Stimulated activated CD4-positive, alpha-beta T cell treated with anti-CD3 and anti-CD28 coated beads, Interleukin-2, amount 100 ng/mL, for 48 hours (primary cell): ENCODE measurements at places on chromosomes 1 and 21.

DNA sequence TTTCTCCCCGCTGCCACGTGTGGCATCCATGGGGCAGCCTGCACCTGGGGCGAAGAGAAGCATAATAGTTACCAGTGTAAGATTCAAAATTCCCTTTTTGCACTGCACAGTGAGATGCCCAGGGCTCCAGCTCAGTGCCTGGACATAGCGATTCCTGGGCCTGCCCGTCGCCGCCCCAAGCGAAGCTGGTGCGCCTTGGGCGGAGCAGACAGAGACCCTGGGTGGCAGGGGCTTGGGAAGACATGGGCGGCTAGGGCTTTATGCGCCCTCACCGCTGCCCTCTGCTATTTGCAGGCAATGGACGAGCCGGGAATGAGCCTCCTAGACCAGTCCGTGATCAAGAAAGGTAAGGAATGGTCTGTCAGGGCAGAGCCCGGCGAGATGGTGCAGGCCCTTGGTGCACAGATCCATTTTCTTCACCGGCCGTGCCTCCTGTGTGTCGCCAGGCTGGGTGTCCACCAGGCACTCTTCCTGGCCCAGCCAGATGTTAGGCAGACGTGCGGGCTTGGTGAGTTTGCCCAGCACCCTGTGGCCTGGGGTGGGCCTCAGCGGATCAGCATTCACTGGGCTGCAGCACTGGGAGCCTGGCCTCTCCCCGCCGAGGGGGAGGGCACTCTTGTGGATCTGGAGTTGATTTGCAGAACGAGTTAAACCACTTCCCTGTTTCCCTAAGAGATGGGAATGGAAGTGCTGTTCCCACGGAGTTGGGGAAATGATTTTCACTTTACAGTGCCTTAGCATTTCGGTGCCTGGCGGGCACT lies 1.7 kb downstream of the TFAP2E start:
- DNase-seq, result no peak

DNA sequence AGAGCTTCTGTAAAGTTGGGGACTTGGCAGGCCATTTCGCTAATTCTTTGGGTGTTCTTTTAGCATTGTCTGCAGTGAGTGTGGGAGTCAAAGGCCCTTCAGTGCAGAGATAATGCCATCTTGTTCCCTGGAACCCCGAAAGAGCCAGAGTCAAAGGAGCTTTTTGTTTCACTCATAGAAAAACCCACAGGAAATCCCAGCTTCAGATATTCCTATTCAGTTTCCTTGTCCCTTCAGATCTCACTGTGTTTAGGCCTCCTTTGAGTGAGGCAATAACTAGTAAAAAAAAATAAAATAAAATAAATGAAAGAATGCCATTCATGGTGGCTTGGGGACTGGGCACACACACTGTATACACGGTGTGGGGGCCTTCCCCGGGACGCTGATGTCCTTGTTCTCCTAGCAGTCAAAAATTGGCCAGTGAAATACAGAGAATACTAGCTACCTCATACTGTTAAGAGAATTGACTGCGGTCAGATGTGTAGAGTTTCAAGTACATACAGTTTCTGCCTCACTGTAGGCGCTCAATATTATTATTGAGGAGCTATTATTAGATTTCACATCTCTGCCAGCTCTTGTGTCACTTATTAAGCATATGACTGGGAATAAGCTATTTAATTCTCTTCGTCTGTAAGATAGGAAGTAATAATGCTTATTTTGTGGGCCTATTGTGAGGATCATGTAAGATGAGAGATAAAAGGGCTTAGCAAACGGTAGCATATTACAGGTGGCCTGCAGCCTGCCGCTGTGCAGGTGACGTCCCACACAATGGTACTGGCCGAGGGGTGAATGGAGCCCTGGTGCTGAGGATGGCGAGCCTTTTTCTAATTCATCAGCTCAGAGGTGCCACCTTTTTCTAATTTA lies 16.7 kb downstream of the DISC1 start:
- DNase-seq, result no peak

GRCh38 chr1:24385160-24385940 lies 28.2 kb downstream of the STPG1 start:
- no peak for DNase-seq

DNA sequence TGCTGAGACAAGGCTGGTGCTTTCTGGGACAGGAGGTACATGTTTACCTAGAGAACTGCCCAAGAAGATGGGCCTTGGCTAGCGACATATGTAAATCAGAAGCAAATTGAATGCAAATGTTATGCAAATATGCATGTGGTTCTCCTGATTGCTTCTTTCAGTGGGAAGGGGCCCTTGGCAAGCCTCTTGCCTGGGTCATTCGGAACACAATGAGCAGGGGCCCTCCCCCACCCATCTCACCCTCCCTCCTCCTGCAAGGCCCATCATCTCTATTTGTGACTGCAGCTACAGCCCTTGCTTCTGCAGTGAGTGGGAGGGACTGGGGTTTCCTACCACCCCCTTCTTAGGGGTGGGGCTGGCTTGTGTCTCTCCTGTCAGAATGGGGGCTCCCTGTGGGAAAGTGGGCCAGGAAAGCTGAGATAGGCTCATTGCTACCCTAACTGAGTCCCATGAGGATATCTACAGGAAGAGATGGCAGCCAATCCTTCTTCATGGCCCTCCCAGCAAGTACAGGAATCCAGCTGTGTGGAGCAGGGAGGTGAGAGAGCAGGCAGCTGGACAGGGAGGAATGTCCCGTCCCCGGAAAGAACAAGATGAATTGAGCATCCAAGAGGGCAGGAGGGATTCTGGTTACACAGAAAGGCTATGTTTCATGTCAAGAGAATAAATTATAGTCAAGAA lies 31.0 kb downstream of the FOXD2 start:
- DNase-seq, result no peak

GRCh38 chr1:151146072-151146411 lies 389 bp downstream of the SEMA6C start:
- DNase-seq, result no peak

DNA sequence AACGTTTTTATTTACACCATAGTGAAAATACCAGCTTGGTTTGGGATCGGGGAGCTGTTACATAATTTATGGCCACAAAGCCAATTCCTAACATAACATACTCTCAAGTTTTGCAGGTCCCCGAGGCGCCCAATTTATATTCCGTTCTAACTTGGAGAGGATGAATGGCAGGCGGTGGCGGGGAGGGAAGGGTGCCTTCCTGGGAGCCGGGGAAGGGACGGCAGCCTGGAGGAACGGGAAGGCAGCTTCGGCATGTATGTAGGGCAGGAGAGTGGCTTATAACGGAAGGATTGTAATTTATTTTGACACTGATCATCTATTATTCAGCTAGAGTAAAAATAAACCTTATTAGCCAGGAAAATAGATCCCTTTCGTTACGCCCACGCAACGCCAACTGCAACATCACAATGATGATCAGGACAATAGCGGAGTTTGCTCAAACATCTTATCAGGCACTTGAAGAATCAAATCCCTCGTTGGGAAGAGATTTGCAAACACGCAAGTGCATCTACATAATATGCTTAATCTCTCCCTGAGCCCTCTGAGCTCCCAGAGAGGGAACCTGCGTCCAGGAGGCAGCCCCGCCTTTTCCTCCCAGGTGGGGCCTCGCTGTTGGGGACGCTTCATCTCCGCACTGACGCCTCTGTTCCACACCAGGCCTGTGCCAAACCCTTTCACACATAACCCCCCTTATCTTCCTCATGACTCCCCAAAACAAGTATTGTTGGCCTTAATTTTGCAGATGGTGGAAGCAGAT lies 93.7 kb upstream of the C1orf174 start:
- no peak for DNase-seq

DNA sequence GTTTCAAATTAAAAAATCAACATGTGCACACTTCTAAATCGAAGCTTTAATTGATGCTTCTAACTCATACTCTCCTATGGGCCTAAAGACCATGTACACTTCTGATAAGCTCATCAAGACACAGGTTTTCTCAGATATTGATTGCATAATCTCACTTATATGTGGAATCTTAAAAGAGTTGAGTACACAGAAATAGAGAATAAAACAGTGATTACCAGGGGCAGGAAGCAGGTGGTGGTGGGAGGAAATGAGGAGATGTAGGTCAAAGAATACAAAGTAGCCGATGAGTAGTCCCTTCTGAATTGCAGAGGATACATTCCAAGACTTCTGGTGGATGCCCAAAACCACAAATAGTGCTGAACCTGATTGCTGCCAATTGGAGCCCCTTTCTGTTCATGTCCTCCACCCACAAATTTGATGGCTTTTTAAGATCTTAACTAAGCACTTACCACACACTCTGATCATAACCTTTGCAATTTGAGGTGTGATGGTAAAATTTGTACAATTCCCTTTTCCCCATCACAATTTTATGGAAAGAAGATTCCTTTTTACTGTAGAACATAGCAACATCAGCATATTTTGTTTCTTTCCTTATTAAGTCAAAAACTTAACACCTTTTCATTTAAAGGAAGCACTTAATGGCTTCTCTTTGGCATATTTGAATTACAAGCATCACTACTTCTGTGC lies 3.3 kb upstream of the CD1B start:
- DNase-seq, result no peak

DNA sequence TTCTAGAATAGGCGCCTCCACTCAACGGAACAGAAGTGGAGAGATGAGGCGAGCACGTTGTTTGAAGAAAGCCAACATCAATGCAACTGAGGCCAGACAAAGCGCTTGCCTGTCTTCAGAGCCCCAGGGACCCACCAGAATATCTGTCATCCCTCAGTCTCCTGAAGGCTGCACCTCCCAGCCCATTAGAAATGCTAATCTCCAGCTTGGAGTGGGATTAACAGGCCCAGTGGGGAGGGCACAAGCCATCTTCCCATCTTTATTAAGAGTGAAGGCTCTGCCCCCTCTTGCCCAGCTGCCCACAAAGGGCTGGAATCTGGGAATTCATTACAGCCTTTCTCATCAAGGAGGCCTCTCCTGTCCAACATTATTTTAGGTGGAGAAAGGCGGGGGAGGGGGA lies 16.8 kb upstream of the CNTN2 start:
- no peak for DNase-seq

DNA sequence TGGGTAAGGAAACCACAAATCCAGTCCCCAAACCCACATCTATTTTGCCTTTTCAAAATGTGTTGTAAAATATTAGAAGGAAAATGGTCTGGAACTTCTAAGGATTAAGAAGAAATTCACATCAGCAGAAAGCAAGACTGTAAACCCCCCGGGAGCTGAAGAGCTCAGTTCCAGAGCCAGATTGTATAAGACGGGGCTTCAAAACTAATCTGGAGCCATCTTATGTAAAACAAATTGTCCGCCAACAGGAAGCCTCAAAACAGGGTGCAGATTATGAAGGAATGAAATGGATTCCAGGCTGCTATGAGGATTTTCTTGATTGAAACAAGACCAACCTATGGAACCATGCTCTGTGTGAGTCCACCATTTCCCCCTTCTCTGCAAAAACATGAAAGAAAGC lies 25.1 kb upstream of the HUNK start:
- DNase-seq, result no peak

- no peak for DNase-seq
Measured at GRCh38 chr21:45236481-45236880, 51.2 kb downstream of the POFUT2 start.

- no peak for DNase-seq
Measured at GRCh38 chr21:46354046-46354445, 30.1 kb downstream of the PCNT start.

DNA sequence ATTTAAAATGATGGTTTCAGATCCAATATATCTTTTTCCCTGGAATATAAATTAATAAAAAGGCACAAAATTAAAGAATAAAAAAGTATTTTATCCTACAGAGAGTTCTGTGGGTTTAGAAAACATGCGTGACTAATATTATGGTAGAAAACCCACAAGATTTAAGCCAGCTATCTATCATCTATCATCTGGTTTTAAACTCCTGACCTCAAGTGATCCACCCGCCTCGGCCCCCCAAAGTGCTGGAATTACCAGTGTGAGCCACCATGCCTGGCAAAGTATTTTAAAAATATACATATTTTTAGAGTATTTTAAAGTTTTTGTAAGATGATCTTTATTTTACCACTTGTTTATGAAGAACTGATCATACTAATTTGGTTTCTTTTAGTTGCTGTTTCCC lies 79.5 kb downstream of the NRIP1 start:
- DNase-seq, result no peak

DNA sequence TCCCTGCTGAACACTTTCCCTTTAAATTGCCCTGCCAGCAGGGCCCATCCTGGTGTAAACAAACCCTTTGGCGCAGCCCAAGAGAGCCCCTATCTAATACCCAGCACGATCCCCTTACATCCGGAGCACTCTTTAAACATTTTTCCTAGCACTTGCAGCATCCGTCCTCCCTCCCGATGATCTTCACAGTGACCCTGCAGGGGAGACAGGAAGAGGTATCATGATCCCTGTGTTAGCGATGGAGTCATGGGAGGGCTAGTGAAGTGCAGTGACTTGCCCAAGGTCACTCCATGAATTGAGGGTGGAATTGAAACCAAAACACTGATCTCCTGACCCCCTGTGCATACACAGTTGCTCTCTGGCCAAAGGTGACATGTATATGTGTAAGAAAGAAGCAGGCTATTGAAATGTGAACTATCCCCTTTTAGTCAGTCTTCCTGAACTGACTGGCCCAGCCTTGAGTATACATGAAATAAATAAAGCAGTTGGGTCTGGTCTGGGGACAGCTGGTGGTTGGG lies 9.8 kb upstream of the KCNQ4 start:
- no peak for DNase-seq

- no peak for DNase-seq
Measured at GRCh38 chr1:82604524-82604923, 803.8 kb downstream of the ADGRL2 start.

DNA sequence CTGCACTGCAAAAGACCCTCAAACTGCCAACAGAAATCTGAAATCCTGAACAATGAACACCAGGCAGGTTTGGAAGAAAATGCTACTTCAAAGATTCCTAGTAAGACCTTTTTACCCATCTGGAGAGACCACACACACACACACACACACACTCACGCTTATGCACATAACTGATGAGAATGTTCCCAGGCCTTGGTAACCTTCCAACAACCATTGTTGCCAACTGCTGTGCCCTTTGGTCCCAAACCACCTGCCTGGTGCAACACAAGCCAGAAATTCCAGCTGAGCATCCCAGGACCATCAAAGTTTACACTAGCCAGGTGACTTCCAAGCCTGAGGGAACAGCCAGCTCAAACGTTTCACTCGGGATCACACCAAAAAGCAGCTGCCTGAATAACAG lies 56.9 kb downstream of the SEC16B start:
- DNase-seq, result no peak

GRCh38 chr21:26443867-26444266 lies 129.2 kb downstream of the CYYR1 start:
- no peak for DNase-seq

DNA sequence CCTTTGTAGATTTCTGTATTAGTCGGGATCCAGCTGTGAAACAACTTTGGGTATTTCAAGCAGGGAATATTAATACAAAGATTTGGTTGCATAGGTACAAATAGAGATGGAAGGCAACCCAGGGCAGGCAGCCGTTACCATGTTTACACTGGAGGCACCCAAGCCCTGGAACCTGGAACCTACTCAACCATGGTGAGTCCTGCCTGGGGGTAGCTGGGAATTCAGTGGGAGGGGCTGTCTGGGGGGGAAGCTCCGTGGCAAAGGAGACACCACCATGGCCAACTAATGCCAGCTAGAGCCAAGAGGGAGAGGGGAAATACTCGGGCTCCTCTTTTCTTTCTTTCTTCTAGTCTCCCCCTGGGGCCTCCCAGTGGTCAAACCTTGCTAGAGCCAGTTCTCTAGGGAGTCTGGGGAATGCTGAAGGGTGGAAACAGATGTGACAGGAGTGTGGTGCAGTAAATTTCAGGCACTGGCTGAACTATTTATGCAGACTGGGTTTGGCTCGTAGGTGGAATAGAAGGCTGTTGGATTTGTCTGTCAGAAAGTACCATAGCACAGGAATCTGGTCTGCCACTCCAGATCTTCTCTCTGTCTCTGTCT lies 91.9 kb upstream of the CACNA1E start:
- no peak for DNase-seq

GRCh38 chr1:205975387-205975998 lies 27.7 kb downstream of the RAB7B start:
- DNase-seq, result no peak
